Cortex of kidney (tissue), 1 donor: ENCODE measurements at places on chromosomes 3 and 15.

GRCh38 chr15:40593588-40594428, at the start of gene KNL1:
TSS of gene KNL1 (plus strand) at chr15:40594249. CDS start at chr15:40602932, 8,683 bp downstream.
- DNase-seq: no peak

GRCh38 chr15:37981775-37982174, 47.3 kb downstream of the TMCO5A start:
- no peak for DNase-seq

DNA sequence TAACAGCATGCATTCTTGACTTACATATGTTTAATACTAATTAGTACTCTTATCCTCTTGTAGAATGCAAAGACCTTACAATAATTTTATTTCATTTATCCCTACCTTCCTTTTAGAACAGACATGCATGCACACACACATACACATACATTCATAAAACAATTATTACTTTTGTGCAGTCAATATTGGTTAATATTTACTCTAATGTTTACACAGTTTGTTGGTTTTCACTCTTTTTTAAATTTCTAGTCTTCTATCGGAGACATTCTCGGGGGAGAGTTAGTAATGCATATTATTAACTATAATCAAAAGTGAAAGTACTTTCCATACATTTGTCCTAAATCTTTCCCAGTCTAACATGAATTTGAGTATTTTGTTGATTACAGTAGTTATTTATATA, 317.7 kb upstream of the DPH6 start:
- DNase-seq: no peak

DNA sequence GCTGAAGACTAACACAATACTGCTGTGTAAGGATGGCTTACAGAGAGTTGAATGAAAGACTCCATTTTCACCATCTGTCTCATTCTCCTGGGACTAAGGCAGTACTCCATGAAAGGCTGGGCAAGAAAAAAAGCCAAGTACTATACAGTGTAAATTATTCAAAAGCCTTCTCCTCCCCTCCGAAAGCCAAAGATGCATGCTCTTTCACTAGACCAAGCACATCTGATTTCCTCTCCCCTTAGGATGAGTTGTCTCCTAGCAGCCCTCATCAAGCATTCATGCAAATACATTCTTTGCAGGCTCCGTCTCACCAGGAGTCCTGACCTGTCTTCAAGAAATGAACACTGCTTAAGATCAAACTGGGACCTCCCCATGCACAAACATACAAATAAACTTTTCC, 133.5 kb upstream of the THBS1 start:
- DNase-seq: no peak

- no peak for DNase-seq
These were observed 46.9 kb downstream of the WNT5A start for GRCh38 chr3:55440104-55440708.

DNA sequence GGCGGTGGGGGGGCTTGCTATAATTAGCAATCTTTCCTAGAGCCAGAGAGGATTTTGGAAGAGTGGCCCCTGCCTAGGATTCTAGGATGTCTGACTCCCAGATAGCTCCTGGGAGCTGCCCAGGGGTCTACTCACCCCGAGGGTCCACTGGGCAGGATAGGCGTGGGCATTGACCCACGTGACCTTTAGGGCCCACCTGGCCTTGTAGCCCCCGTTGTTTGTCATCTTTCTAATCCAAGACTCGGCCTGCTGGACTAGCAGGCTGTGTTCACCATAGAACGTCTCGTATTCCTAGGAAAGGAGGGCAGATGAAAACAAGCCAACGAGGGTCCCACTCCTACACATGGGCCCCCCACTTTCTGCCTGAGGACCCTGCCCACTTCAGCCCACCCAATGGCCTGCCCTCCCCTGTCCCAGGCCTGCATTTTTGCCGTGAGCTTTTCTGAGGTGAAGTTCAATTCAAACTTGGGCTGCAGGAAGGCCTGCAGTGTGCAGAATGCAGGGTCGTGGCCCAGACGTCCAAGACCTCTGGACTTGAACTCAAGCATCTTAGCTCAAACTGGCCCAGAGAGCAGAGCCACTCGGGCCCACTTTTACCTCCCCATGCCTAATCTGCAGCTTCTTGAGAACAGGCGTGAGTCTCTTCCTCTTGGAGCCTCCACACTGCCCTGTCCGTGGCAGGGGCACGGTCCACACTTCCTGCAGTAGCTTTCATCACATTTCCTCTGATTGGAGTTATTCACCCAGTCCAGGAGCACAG, 41.5 kb downstream of the MUC4 start:
- DNase-seq: no peak

GRCh38 chr3:17749281-17749680, 6.8 kb upstream of the TBC1D5 start:
- no peak for DNase-seq

DNA sequence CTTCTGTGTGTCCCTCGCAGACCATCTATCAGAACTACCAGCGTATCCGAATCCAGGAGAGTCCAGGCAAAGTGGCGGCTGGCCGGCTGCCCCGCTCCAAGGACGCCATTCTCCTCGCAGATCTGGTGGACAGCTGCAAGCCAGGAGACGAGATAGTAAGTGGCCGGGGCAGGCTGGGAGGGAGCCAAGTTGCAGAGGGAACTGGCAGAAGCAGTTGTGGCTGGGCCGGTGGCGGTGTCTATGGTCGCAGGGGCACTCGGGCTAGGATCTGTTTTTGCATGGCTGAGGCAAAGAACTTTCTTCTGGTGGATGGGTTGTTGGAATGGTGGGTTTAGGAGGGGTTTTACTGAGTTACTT, 10.1 kb downstream of the MCM2 start:
- DNase-seq: no peak

GRCh38 chr15:77266708-77267386, 153.1 kb downstream of the PEAK1 start:
- DNase-seq: no peak

DNA sequence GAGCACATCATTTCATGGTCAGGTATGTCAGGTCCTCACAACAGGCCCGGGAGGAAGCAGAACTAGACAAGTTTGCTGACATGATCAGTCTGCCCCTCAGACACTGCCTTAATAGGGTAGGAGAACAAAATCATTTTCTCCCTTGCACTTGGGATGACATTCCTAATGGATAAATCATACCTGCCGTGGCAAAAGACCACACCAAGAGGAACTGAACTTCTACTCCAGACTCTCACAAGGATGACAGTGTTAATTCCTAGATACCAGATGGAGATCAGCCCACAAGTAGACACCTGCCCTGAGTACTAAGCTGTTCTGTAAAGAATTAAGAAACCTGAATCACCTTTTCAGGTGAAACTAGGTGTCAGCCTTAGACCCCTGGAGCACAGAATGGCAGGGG, 19.5 kb downstream of the SIAH2 start:
- DNase-seq: no peak

- no peak for DNase-seq
These were observed 311.6 kb downstream of the EPHA6 start for GRCh38 chr3:97125902-97126499.
